Activated T-cell treated with anti-CD3 and anti-CD28 coated beads for 48 hours (primary cell): ENCODE measurements at places on chromosomes 16 and 17.

- DNase-seq = no peak
Measured at GRCh38 chr16:60553090-60553757, 1483.0 kb downstream of the CDH8 start.

GRCh38 chr17:34865716-34866115, 95.5 kb downstream of the CCT6B start:
- no peak for DNase-seq

- no peak for DNase-seq
Measured at GRCh38 chr16:66705790-66706505, 9.4 kb upstream of the CMTM4 start.

DNA sequence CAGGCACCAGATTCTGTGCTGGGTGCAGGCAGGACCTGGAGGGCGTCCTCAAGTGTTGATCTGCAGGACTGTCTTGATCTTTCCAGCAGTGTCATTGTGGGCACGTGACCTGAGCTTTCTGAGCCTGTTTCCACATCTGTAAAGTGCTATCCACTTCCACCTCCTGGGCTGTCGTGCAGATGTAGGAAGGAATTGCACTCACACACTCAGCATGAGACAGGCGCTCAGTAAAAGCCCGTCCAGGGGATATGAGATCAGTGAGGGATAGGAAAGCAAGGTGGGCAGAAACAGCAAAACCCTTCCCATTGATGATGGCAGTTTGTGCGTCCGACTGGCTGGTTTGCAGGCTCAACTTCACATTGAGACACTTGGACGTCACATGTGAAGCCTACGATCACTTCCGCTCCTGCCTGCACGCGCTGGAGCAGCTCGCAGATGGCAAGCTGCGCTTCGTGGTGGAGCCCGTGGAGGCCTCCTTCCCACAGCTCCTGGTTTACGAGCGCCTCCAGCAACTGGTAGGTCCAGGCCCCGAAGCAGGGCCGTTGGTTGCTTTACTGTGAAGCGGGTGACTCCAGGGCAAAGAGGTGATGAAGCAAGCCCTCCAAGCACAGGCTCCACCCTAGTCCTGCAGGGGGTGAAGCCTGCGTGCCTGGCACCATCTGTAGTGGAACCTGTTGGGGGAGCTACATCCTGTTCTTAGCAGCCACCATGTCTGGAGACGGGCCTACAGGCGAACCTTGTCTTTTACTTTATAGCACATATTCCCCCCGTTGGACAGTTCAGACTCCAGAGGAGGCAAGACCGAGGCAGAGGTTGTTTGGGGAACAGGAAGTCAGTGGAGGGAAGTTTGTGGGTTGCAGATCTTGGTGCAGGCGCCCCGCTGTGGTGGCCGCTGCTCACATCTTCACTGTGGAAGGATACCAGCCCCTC, 23.0 kb downstream of the METTL22 start:
- no peak for DNase-seq

- no peak for DNase-seq
Measured at GRCh38 chr16:35559911-35560636, 2100.7 kb downstream of the TP53TG3F start.

DNA sequence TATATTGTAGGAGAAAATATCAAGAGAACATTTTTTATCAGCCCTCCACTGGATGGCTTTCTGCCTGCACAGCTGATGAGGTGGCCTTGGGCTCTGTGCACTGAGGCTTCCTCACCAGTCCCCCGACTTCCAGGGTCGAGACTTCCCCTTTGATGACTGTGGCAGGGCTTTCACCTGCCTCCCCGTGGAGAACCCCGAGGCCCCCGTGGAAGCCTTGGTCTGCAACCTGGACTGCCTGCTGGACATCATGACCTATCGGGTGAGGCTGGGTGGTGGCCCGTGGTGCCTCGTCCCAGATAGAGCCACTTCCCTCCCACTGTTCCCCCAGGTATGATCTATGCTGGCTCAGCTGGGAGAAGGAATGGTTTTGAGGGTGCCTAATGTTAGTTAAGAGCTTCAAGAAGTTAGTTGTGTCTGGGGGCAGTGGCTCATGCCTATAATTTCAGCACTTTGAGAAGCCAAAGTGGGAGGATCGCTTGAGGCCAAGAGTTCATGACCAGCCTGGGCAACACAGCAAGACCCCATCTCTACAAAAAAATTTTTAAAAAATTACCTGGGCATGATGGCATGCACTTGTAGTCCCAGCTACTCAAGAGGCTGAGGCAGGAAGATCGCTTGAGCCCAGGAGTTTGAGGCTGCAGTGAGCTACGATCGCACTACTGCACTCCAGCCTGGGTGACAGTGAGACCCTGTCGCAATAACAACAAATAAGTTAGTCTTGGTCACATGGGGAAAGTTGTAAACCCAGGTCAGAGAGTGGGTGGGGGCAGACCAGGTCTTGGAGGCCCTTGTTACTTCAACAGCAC, 11.8 kb downstream of the FCSK start:
- DNase-seq = no peak

DNA sequence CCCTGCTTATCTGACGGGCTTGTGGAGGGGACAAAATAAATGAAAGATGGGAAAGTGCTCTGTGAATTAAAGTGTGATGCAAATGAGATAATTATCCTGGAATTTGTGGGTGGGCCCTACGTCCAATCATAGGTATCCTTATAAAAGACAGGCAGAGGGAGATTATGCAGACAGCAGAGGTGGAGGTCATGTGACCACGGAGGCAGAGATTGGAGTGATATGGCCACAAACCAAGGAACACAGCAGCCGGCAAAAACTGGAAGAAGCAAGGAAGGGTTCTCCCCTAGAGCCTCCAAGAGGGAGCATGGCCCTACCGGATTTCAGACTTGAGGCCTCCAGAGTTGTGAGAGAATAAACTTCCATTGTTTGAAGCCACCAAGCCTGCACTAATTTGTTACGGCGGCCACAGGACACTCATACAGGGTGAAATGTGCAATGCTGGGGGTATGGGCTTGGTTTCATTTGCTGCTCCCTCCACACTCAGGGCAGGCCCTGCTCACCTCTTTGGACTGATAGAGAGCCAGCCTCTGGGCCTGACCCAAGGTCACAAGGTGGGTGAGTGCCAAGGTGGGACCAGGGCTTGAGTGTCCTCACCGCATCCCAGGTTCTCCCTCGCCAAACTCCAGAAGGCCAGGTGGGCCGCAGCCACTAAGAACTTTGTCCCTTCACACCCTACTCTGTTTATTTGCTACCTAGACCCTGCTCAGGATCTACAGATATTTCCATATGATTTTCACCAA, 149.6 kb upstream of the TNRC6C start:
- no peak for DNase-seq

DNA sequence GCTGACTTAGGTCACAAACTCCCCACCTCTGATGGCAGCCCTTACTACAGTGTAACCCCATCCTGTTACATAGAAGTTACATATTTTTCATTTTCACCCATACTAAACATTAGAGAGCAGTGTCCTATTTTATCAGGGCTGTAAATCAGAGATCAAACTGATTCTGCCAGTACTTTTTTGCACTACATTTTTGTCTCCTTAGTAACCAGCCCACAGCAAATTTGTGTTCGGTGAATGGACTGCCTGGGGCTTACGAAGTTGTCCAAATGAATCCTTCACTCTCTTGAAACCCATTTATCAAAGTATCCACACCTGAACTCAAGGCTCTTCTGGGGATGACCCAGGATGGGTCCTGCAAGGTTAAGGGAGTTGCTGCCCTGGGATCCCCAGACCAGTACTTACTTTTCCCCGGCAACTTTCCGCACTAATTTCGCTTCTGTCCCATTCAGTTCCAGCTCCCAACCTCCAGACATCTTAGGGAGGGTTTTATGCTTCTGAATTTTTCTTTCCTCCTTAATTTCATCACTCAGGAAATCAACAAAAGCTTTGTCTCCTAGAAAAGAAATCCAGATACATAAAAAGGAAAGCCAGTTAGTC, 1.1 kb downstream of the C1QBP start:
- no peak for DNase-seq

GRCh38 chr17:77502626-77503292, 362.0 kb downstream of the SEC14L1 start:
- no peak for DNase-seq

DNA sequence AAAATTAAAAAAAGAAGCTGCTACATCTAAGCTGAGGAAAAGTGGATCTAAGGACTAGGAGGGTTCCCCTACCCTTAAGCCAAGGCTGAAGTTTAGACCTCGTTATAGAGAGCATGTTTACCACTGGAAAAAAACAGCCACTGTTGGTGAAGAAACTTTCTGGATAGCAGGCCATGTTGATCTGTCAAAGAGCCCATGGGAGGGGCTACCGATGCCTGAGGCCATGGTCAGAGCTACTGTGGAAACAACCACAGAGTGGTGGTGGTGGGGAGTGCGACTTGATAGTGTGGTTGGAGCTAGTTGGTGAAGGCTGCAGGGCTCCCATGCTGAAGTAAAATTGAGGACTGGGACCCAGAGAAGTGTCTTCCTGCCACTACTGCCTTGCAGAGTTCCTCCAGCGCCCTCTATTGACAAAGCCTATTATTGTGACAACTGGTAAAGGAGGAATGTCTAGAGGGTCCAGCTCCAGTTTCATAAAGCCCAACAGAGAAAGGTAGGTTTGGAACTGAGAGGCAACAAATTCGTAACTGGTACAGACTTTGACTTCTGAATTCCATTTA, 12.7 kb upstream of the FAM20A start:
- no peak for DNase-seq

DNA sequence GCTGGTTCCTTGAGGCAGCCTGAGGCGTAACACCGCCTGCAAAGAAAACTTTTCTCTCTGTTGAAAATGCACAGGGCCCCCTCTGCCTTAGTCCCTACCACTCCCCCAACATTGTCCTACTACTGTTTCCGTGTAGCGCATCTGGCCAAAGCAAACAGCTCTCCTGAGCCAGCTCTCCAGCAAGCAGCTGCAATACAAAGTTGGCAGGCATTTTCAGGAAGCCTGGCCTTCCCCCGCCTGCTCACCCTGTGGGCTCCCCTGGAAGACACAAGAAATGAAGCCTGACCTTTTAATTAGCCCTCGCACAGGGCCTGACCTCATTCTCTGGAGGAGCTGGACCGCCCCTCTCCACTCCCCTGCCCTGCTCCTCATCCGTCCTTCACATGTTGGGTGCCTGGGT, 66.7 kb downstream of the SOX9 start:
- no peak for DNase-seq

DNA sequence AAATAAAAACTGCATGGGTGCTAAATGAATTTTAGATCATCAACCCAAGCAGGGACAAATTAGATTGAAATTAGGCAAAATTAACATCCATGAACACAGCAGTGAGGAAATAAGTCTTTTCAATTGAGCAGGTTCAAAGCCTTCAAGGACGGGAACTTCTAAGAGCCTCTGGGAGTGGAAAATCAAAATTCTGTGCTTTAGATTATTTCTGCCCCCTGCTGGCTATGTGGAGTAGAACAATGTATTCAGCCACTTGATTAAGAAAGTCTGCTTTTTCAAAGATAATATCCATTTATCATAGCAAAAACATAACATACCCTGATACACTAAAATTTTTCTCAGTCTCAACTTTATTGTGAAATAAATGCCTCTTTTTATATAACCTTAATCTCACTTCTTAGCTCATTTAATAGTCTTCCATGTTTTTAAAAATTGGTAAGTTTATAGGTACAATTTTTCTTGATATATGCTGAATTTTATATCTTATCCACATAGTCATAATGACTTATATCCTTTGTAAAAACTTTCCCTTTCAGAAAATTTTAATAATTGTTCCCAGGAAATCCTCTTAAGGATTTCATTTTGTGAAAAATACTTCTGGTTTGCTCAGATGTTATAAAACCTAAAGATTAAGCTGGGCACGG, 28.1 kb upstream of the NOL11 start:
- no peak for DNase-seq

GRCh38 chr17:40097087-40097486, 3.3 kb downstream of the NR1D1 start:
- no peak for DNase-seq

DNA sequence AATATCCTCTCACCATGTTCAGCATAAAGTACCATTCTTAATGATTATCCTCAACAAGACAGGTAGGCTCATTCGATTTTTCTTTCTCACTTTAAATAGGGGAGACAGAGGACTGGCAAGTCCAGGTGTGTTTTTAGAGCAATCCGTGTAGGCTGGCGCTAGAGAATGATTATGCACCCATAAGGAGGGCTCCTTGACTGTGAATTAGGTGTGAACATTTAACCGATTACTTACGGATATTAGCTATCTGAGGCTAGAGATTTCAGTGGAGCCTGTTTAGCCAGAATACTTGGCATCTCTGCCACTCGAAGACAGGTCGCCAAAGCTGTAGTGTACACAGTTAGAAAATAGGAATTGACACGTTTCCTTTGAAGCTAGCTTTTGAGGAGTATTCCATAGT, 1.9 kb downstream of the SEC14L1 start:
- no peak for DNase-seq

- DNase-seq = no peak
Measured at GRCh38 chr17:16433514-16433913, 18.1 kb downstream of the TRPV2 start.

DNA sequence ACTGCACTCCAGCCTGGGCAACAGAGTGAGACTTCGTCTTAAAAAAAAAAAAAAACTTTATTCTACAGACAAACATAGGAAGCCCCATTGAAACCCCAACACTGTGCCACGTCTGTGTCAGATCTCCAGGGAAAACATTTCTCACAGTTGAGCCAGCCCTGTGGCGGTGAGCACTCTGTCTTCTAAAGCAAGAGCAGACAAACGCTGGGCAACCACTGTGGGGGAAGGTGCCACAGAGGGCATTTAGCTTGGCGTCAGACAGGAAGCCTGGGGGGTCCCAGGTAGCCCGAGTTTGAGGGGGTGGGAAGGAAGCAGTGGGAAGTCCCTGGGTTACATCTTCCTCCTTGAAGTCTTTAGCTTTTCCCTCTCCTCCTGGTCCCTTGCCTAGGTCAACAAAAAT, 16.0 kb downstream of the C17orf100 start:
- DNase-seq = no peak

GRCh38 chr17:78818932-78819331, 21.7 kb downstream of the USP36 start:
- no peak for DNase-seq

- DNase-seq = no peak
Measured at GRCh38 chr16:3071655-3072054, 6.2 kb downstream of the IL32 start.

DNA sequence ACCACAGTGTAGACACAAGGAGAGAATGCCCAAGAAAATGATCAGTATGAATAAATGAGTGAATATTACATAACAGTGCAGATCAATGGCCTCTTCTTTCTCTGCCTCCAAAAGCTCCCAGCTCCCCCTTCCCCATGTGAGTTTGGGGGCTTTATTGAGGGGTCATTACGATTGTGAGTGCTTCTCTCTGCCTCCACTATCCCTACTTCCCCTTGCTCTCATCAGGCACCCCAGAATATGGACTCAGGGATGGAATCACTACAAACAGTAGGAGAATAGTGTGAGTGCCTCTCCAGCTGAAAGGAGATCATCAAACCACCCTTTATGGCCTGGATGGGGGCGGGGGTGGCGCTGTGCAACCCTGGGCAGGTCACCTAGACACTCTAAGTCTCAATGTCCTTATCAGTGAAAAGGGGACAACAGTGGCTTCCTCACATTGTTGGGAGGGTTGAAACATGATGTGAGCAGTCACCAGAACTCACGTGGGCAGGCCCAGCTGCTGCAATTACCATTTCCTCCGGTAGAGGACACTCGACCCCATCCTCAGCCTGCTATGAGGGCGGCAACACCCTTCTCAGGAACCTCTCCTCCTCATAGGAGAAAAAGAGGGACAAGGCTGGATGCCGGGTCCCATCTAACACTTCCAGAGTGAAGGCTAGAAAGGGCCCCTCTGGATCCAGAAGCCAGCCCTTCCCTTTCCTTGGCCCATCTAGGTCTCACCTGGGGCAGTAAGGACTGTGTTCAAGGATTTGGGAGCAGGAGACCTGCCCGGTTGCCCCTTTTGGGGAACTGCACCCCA, 2.1 kb upstream of the EPOP start:
- peak; percentile 81 for DNase-seq
